Left colon (tissue), 2 donors: ENCODE measurements at places on chromosomes 11 and 22. TPM values are rescaled to one million over a fixed set of nuclear protein-coding genes. Genes with fewer than 3 reads are reported as not detected.

DNA sequence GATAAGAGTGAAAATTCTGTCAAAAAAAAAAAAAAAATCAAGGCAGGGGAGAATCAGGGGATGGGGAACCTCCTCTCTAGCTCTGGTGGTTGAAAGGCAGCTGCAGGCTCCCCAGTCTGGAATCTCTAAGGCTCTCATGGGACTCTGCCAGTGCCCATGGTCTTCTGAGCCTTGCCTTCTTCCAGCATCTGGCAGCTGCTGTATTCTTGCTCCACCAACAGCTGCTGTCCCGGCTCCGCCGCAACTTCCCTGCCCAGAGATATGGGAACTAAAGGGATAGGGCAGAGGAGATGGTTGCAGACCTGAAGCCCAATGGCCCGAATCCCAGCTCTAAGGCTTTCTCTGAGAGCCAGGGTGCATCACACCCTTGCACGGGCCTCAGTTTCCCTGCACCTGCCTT is 49.5 kb upstream of the PHF21B start:
- no peak for DNase-seq

GRCh38 chr11:76663486-76663810 is 7.1 kb downstream of the LRRC32 start:
- no peak for DNase-seq

- DNase-seq = no peak
Observed at GRCh38 chr22:42289671-42290541, 19.5 kb upstream of the TCF20 start.

- DNase-seq = no peak
Observed at GRCh38 chr11:134727204-134727603, 315.2 kb upstream of the B3GAT1 start.

The SPI1 gene
- total RNA-seq = 5.0 TPM

The VPREB1 gene
- total RNA-seq = not detected

The MYO7A gene
- 4.8 TPM for total RNA-seq
